Stimulated activated CD8-positive, alpha-beta memory T cell treated with anti-CD3 and anti-CD28 coated beads, Interleukin-7, amount 100 ng/mL, for 4 hours (primary cell): ENCODE measurements at places on chromosomes 1 and 21.

DNA sequence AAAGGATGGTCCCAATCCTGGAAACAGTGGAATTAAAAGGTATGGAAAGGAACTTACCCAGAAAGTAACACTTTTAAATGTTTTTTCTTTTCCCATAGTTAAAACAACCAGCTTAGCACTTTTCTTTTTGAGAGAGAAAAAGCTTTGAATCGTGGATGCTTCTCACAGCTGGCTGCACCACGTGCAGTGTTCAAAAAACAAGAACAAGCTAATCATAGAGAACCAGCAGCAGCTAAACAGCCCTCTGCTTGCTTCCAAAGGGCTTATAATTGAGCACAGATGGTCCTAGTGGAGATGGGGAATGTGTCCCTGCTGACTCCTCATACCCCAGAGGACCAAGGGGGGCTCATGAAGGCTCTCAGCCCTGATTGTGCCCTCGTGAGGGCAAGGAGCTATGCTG is 26.4 kb downstream of the UTP25 start:
- no peak for DNase-seq

GRCh38 chr1:163774401-163774945 is 452.7 kb downstream of the NUF2 start:
- DNase-seq, result no peak

GRCh38 chr1:41164727-41165126 is 77.4 kb downstream of the SCMH1 start:
- no peak for DNase-seq

- DNase-seq, result no peak
These were observed 28.5 kb upstream of the CHRM3 start for GRCh38 chr1:239357867-239358266.

DNA sequence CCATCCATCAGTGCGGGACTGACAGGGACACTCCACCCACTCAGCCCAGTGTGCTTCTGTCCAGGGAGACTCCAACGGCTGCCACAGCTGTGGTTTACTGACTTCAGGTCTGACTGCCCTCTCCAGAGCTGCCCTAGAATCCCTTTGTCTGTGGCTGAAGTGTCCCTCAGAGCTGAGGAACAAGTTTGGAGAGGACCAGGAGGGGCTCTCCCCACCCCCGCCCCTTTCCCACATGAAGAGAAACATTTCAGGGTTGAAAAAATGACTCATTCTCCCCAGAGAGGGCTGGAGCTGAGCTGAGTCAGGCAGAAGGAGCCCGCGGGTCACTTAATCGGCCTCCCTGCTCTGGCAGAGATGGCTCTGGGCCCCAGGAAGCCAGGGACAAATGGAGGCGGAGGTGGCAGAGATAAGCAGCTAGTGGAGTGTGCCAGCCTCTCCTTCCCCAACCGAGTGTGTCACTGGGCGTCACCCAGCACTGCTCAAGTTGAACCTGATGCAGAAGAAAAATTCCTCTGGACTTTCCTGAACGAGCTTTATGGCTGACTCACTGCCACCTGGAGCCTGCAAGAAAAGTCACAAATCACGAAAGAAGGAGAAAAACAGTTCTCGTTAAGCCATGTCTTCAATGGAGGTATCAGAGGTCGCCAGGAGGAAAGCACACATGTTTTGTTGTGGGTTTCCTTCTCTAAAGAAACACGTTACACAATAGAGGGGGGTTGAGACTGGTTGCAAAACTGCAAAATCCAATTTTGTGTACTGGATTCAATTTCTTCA is 34.3 kb upstream of the ECE1 start:
- peak; percentile 69 for DNase-seq

GRCh38 chr1:67194209-67194863 is 28.1 kb downstream of the IL23R start:
- DNase-seq, result no peak

DNA sequence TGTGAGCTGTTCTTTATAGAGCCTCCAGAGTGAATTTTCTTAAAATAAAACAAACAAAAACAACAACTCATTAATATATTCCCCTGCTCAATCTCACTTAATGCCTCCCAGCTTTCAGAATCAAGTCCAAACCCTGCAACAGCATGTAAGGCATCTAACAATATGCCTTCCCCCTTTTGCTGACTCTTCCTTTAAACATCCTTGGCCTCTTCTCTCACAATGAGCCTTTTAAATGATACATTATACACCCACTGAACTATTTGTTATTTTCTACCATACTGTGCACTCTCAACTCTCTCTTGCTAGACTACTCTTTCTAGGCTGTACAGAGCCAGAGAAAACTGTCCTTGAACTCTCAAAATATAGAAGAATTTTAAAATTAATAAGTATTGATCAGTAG is 115.2 kb upstream of the SNX7 start:
- no peak for DNase-seq

GRCh38 chr1:154304664-154305337 is 16.1 kb upstream of the AQP10 start:
- no peak for DNase-seq
